ENCODE measurements at places on chromosomes 12 and 14.

- DNase-seq, result no peak
Measured at GRCh38 chr14:94559638-94560290, 1.5 kb upstream of the SERPINA4 start.

DNA sequence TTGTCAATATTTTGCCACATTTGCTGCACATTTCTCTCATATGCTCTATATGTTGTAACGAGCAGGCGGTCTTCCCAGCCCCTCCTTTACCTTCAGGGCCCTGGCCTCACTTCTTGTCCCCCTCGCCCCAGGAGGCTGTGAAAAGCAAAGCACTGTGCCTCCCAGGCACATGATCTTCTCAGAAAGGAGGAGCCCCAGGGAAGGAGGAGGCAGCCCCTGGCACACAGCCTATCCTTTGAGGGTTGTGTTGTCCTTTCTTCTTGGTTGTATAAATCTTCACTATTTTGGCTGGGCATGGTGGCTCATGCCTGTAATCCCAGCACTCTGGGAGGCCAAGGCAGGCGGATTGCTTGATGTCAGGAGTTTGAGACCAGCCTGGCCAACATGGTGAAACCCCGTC, 77.0 kb downstream of the PPP2R5C start:
- DNase-seq, result no peak

DNA sequence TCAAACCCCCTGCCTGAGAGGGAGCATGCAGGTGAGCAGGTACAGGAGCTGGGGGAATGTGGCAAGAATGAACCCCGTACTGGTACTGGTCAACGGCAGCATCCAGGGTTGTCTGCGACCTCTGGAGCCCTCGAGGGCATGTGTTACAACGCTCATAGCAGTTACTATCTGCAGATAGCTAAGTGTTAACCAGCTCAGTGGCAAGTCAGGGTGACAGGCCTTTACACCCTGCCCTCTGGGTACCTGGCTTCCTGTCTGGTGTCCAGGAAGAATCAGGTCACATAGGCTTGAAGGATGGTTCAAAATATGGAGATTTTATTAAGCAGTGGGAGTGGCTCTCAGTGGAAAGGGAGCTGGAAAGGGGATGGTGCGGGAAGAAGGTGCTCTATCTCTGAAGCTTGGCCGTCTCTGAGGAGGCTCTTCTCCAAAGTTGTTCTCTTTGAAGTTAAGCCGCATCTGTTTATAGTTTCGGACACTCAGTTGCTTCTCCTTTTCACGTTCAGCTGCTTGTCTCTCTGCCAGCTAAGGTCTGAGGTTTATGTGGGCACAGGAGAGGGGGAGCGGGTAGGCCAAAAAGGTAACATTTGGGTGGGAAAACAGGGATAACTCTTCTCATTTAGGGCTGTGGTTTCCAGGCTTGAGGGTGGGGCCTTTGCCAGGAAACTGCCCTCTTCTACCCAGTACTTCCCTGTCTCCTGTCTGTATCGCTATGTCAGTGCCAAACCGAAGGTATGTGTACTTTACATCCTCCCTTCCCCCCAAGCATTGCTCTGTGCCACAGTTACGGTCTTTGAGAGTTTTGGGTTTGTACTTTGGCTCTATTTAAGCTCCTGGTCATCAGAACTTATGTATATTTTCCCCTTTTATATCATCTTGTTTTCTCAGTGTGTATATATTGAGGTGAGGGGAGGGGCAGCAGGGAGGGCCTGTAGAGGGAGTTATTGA, 305.8 kb downstream of the RGS6 start:
- DNase-seq, result no peak

GRCh38 chr14:23562822-23563472, 4.6 kb downstream of the AP1G2 start:
- peak; percentile 60 for DNase-seq

DNA sequence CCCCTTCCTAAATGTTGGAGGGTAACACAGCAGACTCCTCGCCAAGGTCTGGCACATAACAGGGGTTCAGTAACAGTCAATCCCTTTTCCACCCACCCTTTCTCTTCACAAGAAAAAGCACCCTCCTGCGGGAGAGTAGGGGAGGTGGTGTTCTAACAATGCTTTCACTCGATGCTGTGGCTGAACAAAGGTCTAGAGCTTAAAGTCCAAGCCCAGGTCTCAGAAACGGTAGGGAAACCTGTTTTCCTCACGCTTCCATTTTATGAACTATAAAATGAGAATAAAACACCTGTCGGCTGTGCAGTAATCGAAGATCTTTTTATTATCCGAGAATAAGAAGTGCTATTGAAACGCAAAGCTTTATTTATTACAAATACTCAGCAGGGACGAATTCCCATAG, 20.9 kb upstream of the CACNA2D4 start:
- DNase-seq, result no peak

GRCh38 chr12:117875744-117876435, 92.9 kb downstream of the KSR2 start:
- DNase-seq, result no peak

DNA sequence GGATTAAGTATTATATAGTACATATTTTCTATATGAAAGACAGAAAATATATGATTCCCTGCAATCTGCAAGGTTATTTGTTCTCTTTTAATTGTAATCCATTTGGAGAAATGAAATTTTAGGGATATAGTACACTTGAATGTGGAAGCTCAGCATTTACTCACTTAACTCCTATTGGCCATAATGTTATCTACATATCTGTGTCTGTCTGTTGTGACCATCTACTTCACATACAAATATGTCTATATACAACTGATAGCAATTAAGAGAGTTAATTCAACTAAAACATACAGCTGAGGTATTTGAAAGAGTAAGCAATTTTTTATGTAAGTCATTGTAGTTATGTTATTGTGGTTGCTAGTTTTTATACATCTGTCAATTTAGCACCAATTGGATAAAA, 12.9 kb downstream of the FOXG1 start:
- DNase-seq, result no peak

DNA sequence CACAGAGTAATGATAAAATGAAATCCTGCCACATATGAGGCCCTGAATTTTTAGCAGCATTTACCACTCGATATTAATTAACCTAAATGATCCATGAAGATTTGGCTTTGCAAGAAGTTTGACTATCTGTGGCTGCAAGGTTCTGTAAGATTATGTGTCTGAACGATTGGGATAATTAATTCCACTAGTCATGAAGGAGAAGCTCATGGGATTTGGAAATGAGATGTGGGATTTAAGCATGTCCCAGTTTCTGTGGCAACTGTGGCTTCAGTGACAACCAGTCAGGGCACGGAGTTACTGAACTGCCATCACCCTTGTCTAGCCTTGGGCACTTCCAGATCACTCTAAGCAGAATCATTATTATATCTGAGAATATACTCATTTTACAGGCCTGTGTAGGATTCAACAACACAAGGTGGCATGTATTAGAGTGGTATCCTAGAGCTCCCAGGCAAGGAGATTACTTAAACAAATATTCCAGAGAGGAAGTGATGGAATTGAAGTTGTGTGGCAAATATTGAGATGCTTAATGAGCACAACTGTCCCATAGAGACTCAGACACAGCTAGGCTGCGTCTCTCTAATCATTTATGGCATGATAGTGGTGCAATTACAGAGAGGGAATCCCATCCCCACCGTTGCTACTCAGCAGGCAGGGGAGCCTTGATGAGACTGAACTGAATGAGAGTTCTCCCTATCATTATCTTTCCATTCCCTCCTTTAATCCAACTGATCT, 205.0 kb upstream of the KRR1 start:
- DNase-seq, result no peak

DNA sequence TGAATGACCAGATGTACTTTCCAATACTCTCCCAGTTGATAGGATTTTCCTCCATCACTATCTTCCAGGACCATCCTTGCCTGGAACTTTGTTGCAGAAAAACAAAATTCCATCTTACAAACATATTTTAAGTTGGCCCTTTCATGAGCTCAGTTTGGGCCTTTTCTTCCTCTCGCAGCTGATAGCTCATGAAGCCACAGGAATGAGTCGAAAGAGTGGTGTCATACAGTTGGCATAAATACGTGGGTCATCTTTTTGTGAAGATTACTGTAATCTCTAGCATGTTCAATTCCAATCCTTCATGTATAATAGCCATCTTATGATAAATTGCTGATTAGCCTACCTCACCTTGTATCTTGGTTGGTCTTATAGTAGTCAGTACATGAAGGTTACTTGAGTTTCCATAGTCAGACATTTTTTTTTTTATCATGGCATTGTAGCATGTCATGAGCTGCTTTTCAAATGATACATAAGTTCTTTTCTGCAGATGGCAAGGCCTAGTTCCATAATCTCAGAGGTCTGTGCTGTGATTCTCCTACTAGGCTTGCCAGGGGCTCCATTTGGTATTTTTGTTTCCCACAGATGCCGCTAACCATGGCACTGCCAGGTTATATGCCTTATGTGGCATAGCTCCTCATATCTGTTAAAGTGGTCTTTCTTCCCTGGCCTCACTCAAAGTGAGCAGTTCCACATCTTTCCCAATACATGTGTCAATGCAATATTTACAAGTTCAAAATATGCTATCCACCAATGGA, 380.6 kb upstream of the DCN start:
- DNase-seq, result no peak

DNA sequence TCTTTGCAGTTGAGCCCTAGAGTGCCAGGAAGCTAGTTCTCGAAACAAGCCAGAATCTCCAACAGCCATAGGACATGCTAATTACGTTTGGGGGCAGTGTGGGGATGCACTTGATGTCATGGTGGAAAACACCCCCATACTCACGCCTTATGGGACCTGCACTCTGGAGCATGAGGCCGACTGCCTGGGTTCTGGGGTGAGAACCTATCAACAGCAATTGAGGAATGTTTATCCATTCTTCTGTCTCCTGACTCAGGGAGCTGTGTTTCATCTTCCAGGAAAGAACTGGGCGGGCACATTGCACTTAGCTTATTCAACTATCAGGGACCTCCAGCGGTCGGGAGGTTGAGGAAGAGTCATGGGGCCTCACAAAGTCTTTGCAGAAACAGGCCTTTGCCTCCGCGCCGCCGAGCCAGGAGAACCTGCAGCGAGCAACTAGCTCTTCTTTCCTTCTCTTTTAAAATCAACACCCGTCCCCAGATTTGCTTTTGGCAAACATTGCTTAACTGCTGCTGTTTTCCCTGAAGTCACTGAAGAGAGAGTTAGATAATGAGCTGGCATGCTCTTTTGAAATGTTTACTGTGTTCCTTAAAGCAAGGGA, 226.1 kb upstream of the DIO3 start:
- no peak for DNase-seq

DNA sequence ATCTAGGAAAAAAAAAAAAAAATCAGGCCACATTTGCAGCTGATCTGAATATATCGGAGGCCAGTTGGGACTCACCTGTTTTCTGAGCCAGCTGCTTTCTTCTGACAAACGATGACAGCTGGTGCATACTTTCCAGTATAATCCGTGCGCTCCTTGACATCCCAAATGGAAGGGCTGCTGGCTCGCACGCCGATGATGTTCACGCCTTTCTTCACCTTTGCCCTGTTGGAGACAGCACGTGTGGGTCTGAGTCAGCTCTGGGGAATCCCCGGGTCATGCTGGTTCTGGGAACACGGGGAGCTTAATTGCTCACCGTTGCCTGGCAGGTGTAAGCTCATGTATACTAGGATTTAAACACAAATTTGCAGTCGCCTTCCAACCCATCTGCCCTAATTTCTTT, 372.8 kb downstream of the TMEM132D start:
- no peak for DNase-seq

GRCh38 chr14:104749111-104749649, 3.8 kb upstream of the SIVA1 start:
- peak; percentile 61 for DNase-seq

DNA sequence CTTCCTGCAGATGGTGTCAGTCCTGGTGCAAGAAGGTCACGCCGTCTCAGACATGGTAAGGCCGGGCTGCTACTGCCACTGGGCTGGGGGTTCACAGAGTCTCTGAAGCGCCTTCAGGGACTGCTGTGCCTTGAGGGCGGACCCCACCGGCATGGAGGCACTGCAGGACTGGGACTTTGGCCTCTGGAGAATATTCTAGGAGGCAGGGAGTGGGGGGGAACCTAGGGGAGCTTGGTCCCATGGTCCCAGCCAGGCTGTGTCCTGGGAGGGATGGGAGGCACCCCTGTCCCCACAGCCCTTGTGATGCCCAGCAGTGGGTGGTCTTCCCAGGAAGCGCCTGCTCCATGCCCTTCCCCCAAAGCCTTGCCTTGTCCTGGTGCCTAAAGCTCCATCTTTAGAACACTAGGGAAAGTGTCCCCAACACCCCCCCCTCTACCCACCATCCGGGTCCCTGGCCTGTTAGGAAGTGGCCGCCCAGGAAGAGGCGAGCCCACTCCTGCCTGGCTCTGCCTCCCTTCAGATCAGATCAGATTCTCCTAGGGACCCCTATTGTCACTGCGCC, 1.5 kb downstream of the AMN start:
- no peak for DNase-seq
